ENCODE measurements at places on chromosomes 2 and 18.
A peak's percentile ranks its signal among the peaks of the same experiment; 100 is the strongest.

DNA sequence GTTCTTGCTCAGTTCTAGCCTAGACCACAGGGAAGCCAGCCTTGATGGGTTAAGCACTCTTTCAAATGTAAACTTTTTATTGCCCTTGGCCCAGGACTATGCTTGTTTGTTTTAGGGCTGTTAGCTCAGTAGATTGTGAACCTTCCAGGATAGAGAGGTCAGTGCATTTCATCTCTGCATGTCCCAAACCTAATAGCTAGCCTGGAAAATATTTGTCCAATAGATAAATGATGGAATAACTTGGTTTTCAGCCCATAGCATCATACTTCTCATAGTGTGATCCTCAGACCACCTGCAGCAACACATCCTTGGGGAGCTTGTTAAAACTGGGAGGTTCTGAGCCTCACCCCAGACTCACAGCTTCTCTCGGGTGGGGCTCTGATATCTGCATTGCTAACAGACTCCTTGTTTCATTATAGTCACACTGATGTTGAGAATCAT lies 59.8 kb downstream of the TRIB2 start:
- no peak for DNase-seq

DNA sequence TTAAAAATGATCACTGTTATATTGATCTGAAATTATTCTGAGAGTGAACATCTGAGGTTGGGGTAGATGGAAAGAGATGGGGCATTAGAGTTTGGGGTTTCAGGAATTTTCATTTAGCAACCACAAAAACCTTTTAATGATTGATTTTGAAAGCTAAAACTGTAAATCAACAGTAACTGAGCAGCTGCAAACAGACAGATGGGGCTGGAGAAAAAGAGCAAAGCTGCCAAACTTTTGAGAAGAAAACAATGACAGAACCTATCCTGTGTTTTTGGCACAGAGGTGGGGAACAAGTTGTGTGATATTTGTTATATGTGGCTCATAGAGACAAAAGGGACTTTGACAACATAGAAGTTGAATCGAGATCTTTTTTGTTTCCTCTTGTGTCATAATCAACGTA lies 415.8 kb upstream of the DSEL start:
- DNase-seq = no peak

DNA sequence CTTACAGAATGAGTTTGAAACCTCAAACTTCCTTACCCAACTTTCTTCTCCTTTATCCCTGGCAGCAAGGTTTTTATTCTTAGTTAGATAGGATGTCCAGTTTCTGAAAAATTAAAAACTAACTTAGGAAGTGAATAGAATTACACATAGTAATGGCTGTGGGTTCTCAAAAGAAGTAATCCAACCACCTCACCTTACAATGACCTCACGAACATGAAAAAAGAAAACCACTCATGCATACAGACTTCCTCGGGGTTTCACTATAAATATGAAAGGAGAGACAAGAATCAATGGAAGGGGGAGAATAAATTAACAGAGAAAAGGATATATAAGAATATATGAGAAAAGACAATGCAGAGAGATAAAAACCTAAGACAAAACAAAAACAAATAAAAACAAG lies 1044.3 kb upstream of the KLHL29 start:
- no peak for DNase-seq

DNA sequence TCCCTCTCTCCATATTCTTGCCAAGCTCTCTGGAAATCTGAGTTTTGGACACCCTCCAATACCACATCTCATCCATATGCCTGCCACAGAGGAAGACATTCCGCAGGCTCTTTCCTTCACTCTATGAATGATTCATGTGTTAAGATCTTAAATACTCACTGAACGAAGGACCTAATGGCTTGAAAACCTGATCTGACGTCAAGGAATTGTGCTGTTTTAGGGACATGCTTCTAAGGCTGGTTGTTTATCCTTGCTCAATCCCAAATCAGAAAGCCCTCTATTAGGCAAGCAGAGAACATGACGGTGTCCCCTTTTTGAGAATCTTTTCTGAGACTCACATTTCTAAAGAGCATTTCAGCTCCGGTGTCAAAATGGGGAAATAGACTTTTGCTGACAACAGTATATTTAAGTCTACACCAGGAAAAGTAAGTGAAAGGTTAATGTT lies 83.7 kb upstream of the GALNT5 start:
- DNase-seq = peak; percentile 67

DNA sequence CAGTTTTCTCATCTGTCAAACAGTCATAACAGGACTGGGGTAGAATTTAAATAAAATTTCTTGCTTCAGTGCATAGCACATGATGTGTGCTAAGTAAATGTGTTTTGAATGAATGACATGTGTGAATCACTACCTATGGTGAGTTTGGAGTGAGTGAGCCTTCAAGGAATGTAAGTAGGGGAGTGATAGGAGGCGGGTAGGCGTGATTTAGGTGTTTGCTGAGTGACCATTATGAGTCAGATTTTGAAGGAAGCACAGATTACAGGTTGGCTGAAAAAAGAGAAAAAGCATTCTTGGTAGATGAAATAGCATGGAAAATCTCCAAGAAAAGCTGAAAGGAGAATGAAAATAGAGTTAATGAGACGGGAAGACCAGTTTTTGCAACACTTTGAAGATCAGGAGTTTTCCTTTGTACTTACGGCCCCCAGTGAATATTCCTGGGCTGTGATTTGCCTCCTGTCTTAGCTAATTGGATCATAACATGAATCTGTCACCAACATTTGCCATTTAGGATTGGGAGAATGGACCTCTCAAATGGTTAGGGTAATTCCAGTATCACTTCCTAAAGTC lies 136.9 kb upstream of the GATA6 start:
- no peak for DNase-seq

DNA sequence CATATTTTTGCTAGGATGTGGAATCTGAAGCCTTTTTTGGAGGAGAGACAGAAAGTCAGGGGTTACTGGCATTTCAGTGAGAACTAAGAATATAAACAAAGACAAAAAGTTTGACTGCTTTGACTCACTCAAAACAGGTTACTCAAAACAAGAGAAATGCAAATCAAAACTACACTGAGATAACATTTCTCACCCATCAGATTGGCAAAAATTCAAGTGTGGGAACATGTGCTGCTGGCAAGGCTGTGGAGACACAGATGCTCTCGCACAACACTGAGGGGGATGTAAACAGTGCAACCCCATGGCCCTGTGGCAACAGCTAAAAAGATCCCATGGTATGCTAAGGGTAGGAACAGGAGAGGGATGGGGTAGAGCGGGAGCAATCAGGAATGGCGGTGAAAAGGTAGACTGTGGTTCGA lies 86.6 kb downstream of the DTNB start:
- DNase-seq = peak; percentile 17

DNA sequence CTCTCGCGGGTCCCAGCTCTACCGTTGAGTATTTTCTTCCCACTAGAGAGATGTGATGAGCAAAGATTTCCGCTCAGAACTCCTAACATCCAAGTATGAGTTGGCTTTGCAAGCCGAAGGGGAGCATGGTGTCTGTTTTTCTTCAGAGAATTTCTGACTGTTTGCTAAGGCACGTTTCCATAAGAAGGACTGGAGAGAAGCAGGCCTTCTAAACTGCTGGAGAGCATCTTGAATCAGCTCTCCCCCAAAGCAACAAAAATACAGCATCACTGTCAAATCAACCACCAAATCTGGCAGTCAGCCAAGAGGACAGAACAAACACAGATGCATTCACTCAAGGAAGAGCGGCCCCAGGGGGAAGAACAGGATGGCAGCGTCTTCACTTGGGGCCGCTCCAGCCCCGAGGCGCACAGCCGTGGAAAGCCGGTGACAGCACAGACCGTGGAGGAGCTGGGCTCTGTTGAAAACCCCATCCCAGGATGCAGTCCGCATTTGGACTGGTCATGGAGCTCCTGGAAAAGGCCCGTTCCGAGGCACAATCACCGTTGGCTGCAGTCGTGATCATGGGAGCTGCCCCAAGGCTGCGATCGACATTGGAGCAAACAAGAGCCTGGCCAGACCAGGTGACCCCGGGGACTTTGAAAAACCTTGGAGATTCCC lies 101.4 kb downstream of the NFATC1 start:
- DNase-seq = no peak

DNA sequence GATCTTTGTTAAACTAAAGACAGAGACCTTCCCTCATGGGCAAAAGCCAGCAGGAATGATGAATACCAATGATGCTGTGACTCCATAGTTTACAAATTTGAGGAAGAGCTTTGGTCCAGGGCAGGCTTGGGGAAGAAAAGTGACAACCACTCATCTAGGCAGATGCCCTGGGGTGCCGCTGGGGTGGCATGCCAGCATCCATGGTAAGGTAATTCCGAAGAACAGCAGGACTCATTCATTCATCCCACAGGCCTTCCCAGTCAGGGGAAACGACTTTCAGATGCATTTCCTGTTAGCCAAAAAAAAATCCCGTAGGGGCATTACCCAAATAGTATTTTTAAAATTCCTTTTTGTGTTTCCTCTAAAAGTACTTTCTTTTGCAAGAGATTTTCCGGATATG lies 180.7 kb upstream of the SERPINE2 start:
- no peak for DNase-seq

DNA sequence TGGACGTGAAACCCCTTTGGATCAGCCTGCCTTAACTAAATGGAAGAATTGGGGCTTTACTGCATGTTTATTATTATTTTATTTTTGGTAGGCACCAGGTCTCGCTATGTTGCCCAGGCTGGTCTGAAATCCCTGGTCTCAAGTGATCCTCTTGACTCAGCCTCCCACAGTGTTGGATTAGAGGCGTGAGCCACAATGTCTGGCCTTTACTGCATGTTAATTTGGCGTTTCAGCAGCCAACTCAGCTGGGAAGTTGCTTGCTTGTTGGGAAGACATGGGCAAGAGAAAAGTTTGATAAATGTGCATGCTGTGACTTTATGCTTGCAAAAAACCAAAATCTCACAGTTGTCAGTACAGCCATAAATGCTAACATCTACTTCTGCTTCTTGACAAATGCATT lies 105.1 kb downstream of the FMNL2 start:
- DNase-seq = no peak

DNA sequence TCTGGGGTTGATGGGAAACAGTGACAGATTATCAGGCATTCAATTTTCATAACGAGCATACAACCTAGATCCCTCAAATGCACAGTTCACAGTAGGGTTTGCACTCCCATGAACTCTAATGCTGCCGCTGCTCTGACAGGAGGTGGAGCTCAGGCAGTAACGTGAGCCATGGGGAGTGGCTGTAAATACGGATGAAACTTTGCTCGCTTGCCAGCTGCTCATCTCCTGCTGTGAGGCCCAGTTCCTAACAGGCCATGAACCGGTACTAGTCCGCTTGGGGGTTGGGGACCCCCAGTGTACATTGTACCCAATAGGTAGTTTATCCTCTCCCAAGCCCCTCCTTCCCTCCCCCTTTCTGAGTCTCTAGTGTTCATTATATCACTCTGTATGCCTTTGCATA lies 94.6 kb downstream of the PTH2R start:
- no peak for DNase-seq

- no peak for DNase-seq
Measured at GRCh38 chr2:165382362-165382761, 87.1 kb upstream of the CSRNP3 start.

- DNase-seq = peak; percentile 17
Measured at GRCh38 chr2:219634171-219634940, 6.9 kb downstream of the SLC4A3 start.

- no peak for DNase-seq
Measured at GRCh38 chr2:150689590-150689989, 202.1 kb upstream of the RND3 start.

GRCh38 chr2:46379213-46380037 lies 82.2 kb downstream of the EPAS1 start:
- peak; percentile 60 for DNase-seq

- no peak for DNase-seq
Measured at GRCh38 chr2:70991142-70991541, 3.5 kb downstream of the TEX261 start.

- no peak for DNase-seq
Measured at GRCh38 chr2:134284119-134284670, 30.3 kb downstream of the MGAT5 start.

DNA sequence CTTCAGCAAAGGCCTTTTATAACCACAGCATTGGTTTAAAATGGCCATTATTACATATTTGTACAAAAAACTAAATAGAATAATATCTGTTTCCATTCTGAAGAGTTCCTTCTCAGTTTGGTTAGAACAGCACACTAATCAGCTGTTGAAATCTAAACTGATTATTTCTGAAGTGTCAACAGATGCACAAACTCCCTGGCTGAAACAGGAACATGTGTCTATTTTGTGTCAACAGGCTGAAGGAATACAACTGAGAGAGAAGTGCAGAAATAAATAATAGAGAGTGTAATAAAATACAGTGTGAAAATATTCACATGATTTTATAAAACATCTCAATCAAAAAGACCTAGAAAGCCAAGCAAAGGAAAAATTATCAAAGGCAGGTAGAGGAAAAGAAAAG lies 29.7 kb downstream of the IKZF2 start:
- no peak for DNase-seq

DNA sequence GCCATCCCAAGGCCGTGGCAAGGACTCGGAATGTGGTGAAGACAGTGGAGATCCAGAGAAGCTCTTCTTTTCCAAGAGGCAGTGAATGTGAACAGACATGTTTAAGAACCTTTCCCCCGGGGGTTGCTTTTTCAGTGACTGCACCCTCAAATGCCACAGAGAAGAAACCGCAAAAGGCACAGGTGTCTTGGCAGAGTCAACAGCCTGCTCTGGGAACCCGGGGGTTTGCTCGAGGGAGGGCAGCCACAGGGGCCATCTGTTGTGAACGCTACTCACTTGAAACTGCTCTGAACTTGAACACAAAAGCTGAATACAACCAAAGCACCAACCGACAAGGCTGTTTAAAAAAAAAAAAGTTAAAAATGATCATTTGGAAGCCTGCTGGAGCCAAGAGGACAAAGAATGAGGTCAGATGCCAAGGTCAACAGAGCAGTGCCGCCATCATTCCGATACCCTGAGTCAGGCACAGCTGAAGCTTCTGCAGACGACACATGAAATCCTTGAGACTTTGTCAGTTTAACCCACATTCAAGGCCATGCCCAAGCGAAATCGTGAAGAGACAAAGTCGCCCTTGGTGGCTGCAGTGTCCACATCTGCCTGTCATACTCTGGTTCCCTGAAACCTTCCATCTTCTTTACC lies 47.4 kb downstream of the PSMG2 start:
- DNase-seq = no peak

- DNase-seq = no peak
Measured at GRCh38 chr18:46468426-46469180, 188.4 kb downstream of the LOXHD1 start.

DNA sequence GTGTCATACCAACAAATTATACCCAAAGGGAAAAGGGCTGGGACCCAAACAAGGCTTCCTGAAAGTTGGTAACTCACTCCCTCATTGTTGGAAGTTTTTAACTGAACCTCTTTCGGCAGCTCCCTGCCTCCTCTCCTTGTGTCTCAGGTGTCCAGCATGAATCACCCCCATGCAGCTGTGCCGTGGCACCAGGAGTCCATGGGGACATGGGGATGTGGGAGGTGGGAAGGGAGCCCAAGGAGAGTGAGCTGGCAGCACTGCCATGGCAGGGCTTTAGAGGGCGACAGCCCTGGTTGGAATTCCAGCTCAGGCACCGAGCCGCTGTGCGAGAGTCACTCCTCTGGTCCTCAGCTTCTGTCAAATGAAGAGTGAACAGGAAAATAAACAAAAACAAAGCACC lies 12.5 kb upstream of the GYPC start:
- no peak for DNase-seq

Measured in D341Med (cell line).